ENCODE measurements at places on chromosomes 13 and 19. TPM values are rescaled to one million over a fixed set of nuclear protein-coding genes. Genes with fewer than 3 reads are reported as not detected.

CAMSAP3 gene
- total RNA-seq = not detected

POP4 gene
- total RNA-seq = 89.7 TPM

CLEC17A gene
- total RNA-seq = not detected

VSTM1 gene
- not detected for total RNA-seq

CYP2A6 gene
- total RNA-seq = not detected

CBARP gene
- 2.9 TPM for total RNA-seq

TUBA3C gene
- not detected for total RNA-seq

ZNF497 gene
- 0.73 TPM for total RNA-seq

ATP8B3 gene
- total RNA-seq = 2.0 TPM

ZNF234 gene
- 10.9 TPM for total RNA-seq

DKKL1 gene
- total RNA-seq = not detected

METTL21C gene
- total RNA-seq = not detected

PLPPR3 gene
- not detected for total RNA-seq

FXYD7 gene
- not detected for total RNA-seq

ZNF229 gene
- 3.7 TPM for total RNA-seq

WDR62 gene
- 9.6 TPM for total RNA-seq

C19orf73 gene
- total RNA-seq = 0.37 TPM

ZNF681 gene
- 1.1 TPM for total RNA-seq

CASP14 gene
- total RNA-seq = not detected

ZNF470 gene
- total RNA-seq = 4.0 TPM

YIF1B gene
- 63.1 TPM for total RNA-seq

RGCC gene
- 18.0 TPM for total RNA-seq

SLC10A2 gene
- total RNA-seq = not detected

RRAS gene
- 39.3 TPM for total RNA-seq

ZNF439 gene
- total RNA-seq = 0.37 TPM

HNRNPM gene
- total RNA-seq = 56.5 TPM

ZNF610 gene
- total RNA-seq = 0.78 TPM

CYP4F11 gene
- total RNA-seq = not detected

S1PR2 gene
- 56.1 TPM for total RNA-seq

MBD3L2 gene
- total RNA-seq = not detected

MAMSTR gene
- 1.4 TPM for total RNA-seq

TEX101 gene
- not detected for total RNA-seq

Data from subcutaneous preadipocyte (primary cell).